ENCODE measurements at places on chromosomes 6 and 20. TPM values are rescaled to one million over a fixed set of nuclear protein-coding genes. Genes with fewer than 3 reads are reported as not detected.
A peak's percentile ranks its signal among the peaks of the same experiment; 100 is the strongest.

GRCh38 chr6:139386404-139386803 is 12.0 kb upstream of the CITED2 start:
- no peak for DNase-seq

DNA sequence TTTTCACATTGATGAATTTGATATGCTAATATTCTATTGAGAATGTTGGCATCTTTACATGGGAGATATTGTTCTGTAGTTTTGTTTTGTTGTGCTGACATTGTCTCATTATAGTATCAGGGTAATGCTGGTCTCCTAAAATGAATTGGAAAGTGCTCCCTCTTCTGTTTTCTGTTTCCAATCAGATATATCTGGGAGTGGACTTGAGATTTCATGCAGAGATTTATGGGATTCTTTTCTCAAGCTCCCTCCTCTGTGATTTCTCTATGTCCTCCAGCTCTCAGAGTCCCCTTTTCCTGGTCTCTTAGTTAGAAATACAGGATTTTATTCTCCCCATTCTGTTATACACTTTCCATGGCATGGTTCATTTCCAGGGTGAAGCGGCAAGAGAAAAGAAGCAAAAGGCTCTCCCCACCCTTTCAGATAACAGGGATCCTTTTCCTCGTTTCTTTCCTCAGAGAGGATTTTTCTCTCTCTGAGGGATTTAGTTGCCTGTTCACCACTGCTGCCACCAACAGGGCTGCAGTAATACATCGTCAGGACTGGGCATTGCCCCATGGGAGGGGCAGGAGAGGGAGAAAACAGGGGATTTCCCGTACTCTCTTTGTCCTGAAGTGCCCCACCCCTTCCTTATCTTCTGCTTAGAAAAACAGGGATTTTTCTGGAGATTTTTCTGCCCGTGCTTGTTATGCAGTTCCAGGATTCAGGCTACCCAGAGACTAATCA is 59.3 kb upstream of the STMND1 start:
- no peak for DNase-seq

- DNase-seq, result no peak
Observed at GRCh38 chr6:12082368-12082767, 70.3 kb downstream of the HIVEP1 start.

Gene ADA
- 24.7 TPM for polyA plus RNA-seq

DNA sequence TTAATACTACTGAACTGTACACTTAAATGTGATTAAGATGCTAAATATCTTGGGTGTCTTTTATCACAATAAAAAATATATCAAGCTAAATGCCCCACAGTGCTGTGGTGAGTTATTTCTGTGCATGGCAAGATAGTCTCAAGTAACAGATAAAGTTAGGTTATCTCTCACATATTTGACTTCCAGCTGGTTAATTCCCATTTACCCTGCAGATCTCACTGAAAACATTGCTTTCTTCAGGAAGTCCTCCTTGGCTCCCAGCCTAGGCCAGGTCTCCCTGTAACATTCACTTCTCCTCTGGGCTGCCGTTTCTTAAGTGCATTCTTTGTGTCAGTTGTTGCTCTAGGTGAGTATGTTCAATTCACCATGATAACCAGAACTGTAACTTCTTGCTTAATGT is 59.1 kb downstream of the SLC22A1 start:
- no peak for DNase-seq

DNA sequence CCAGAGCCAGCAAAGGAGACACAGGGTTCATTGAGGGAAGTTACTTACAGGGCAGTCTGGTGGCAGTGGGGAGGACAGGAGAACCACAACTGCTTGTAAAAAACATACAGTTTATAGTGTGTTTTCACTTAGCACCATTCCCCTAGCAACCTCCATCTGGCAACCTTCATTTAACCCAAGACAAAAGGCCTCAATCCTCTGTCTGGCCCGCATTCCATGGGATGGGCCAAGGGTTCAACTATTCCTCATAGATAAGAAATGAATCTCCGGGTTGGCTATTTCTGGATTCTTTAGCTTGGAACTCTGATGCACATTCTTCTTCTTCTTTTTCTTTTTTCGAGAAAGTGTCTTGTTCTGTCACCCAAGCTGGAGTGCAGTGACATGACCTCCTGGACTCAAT is 26.3 kb upstream of the FYN start:
- DNase-seq, result no peak

DNA sequence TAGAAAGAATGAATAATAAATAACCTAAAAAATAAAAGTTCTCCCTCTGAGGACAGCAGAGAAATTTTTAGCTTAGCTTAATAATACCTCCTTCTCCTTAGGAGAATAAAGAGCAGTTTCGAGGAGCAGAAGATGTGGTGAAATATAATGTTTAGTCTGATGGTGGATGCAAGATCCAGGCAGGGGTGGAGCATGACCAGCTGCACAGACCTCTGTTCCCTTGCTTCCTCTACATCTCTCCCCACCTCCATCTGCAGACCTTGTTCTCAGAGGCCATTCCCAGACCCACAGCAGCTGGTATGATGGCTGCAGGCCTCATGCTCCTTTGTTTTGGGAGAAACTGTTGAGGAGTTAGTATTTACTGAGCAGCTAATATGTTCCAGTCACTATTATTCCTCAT is 1.5 kb downstream of the BTN3A2 start:
- no peak for DNase-seq

Gene FHL5
- polyA plus RNA-seq, result not detected

DNA sequence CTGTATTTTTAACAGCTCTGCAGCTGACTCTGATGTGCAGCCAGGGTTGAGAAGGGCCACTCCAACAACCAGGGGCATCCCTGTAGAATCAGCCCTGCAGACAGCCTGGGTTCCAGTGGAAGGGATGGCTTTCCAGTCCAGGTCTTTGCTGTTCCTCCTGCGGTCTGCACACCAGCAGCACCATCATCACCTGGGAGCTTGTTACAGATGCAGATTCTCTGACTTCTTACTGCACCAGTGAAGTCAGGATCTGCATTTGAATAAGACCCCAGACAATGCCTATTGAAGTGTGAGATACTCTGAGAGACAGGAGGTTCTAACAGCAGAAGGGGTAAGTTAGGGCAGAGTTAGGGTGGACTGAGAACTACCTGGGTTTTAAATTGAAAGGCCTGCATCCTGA is 151.3 kb downstream of the F13A1 start:
- DNase-seq, result no peak

Gene SLC16A10
- not detected for polyA plus RNA-seq

DNA sequence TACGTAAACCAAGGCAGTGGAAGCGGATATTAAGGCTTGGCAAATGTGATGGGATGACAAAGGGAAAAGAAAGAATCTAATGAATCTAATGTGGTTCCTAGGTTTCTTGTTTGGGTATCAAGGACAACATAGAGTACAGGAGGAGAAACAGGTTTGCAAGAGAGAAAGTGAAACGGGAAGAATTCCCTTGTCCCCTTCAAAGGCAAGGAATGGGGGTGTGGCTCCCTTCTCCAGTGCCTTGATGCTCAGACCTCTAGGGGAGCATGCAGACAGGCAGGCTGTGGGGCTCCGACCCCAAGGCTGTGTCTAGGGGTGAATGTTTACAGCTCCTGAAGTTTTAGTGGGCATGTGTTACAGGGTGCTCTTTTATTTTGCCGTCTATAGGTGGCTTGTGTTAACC is 317.5 kb upstream of the HSF2 start:
- DNase-seq, result no peak

GRCh38 chr6:12068899-12069557 is 56.9 kb downstream of the HIVEP1 start:
- DNase-seq, result no peak

Gene PNISR
- 19.0 TPM for polyA plus RNA-seq

Gene RAET1L
- not detected for polyA plus RNA-seq

Gene CENPQ
- 4.7 TPM for polyA plus RNA-seq

DNA sequence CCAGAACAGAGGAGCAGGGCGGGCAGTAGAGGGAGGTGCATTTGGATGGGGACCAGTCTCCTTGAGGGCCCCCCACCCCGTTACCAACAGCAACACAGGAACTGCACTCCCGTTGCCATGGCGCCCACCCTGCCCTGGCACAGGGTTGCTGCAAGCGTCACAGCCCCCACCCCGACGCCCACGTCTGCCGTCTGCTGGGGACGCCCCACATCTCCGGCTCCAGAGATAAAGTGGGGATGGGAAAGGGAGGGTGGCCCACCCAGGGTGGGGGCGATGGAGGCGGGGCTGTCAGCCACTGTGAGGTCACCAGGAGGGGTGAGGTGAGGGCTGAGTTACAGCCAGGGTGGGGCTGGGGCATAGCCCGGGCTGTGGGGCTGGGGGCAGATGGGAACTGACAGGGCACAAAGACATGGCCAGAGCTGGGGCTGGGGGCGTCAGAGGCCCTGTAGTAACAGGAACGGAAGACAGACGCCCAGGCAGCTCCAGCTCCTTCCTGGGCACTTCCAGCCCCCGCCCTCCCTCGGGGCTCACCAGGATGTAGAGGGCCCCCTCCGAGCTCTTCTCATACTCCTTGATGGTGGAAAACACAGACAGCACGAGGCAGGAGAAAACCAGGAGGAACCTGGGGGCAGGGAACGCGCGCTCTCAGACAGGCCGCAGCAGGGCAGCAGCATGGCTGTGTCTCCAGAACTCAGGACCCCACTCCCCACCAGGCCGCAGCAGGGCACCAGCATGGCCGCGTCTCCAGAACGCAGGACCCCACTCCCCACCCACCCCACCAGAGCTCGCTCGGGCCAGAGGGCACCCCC is 26.0 kb downstream of the KCNQ2 start:
- no peak for DNase-seq

GRCh38 chr20:52800734-52801627 is 171.2 kb upstream of the TSHZ2 start:
- DNase-seq, result no peak

- no peak for DNase-seq
Observed at GRCh38 chr20:3706774-3707507, 5.5 kb downstream of the SIGLEC1 start.

- no peak for DNase-seq
Observed at GRCh38 chr6:81987293-81987692, 234.8 kb upstream of the TENT5A start.

Gene COL9A3
- polyA plus RNA-seq, result 0.34 TPM

Gene GPLD1
- 0.47 TPM for polyA plus RNA-seq

- DNase-seq, result peak; percentile 49
Observed at GRCh38 chr6:110876170-110876773, 1.7 kb downstream of the AMD1 start.

Gene CST5
- polyA plus RNA-seq, result not detected

Gene KHDC1L
- not detected for polyA plus RNA-seq

DNA sequence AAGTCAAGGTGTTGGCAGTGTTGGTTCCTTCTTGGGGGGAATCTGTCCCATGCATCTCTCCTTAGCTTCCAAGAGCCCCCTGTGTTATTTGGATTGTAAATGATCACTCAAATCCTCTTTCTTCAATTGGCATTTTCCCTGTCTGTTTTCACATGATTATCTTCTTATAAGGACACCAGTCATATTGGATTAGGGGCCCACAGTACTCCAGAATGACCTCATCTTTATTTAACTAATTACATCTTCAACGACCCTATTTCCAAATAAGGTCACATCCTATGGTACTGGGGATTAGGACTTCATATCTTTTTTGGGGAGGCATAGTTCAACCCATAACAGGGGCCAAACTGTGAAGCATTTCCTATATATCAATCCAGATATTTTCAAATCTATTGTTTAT is 57.3 kb downstream of the PTPRA start:
- DNase-seq, result no peak

Gene TSBP1
- not detected for polyA plus RNA-seq

Gene POLH
- polyA plus RNA-seq, result 19.6 TPM

DNA sequence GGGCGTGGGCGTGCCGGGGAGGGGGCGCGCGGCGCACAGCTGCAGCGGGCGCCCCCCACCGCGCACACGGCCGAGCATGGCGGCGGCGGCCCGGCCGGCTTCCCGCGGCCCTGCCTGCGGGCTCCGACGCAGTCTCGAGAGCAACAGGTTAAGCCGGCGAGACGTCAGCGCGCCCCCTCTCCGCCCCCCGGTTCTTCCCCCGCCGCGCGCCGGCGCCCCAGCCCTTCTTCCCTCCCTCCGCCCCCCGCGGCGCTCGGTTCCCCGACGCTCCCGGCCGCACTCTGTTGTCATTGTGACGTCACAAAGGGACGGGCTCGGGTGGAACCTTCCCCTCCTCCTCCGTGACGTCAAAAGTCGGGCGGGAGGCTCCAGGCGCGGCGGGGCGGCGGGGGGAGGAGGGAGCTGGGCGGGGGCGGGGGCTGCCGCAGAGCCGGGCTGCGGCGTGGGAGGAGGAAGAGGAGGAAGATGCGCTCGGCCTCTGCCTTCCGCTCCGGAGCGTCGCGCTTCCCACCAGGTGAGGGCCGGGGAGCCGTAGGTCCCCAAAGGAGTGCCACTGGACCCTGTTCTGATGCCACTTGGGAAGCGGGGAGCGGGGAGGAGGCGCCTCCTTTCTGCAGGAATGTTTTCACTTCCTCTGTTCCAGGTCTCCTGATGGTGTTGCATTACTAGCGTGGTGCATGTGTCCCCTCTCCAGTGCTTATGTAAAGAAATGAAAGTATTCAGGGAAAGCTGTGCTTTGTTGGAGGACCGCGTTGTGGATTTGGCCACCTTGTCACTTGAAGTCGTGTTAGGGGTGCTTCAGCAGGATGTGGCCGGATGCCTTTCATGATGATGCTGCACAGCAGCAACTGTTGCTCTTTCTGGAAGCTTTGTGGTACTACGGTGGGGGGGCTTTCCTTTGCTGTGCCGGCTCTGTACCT is 2.8 kb downstream of the JARID2 start:
- no peak for DNase-seq

Gene LY6G6F
- not detected for polyA plus RNA-seq

GRCh38 chr6:117545161-117545595 is 57.1 kb downstream of the GOPC start:
- no peak for DNase-seq

DNA sequence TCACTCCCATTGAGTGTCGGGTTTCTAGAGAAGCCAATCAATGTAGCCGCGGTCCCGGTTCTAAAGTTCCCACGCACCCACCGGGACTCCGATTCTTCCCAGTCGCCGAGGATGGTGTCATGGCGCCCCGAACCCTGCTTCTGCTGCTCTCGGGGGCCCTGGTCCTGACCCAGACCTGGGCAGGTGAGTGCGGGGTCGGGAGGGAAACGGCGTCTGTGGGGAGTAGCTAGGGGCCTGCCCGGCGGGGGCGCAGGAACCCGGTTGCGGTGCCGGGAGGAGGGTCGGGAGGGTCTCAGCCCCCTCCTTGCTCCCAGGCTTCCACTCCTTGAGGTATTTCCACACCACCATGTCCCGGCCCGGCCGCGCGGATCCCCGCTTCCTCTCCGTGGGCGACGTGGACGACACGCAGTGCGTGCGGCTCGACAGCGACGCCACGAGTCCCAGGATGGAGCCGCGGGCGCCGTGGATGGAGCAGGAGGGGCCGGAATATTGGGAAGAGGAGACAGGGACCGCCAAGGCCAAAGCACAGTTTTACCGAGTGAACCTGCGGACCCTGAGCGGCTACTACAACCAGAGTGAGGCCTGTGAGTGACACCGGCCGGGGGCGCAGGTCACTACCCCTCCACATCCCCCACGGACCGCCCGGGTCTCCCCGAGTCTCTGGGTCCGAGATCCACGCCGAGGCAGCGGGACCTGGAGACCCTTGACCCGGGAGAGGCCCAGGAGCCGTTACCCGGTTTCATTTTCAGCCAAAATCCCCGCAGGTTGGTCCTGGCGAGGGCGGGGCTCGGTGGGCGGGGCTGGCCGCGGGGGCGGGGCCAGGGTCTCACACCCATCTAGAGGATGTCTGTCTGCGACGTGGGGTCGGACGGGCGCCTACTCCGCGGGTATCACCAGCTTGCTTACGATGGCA is 35.2 kb upstream of the HLA-G start:
- no peak for DNase-seq

GRCh38 chr6:54802775-54803634 is 43.6 kb upstream of the FAM83B start:
- no peak for DNase-seq

Gene NMBR
- 0.07 TPM for polyA plus RNA-seq

- DNase-seq, result no peak
Observed at GRCh38 chr6:96862560-96862959, 25.3 kb upstream of the GPR63 start.

- DNase-seq, result no peak
Observed at GRCh38 chr6:129774697-129775447, 64.9 kb upstream of the ARHGAP18 start.
